ENCODE measurements at places on chromosomes 11 and 22.

DNA sequence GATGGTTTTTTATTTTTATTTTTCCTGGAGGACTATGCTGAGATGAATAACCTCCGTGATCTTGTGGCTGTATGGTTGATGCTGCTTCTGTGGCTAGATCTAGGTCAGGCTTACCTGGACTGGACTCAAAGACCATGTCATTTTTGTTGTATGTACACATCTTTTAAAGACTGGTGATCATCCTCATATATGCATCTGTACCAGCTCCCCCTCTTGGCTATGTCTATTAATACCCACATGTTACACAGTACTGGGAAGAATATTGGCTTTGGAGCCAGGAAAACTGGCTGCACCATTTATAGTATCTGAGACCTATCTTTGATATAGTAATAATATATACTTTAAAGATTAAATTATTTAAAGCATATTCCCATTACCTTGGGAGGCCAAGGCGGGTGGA lies 18.4 kb upstream of the PITPNB start:
- no peak for DNase-seq

- DNase-seq: no peak
These were observed 58.3 kb downstream of the C11orf87 start for GRCh38 chr11:109480251-109480650.

DNA sequence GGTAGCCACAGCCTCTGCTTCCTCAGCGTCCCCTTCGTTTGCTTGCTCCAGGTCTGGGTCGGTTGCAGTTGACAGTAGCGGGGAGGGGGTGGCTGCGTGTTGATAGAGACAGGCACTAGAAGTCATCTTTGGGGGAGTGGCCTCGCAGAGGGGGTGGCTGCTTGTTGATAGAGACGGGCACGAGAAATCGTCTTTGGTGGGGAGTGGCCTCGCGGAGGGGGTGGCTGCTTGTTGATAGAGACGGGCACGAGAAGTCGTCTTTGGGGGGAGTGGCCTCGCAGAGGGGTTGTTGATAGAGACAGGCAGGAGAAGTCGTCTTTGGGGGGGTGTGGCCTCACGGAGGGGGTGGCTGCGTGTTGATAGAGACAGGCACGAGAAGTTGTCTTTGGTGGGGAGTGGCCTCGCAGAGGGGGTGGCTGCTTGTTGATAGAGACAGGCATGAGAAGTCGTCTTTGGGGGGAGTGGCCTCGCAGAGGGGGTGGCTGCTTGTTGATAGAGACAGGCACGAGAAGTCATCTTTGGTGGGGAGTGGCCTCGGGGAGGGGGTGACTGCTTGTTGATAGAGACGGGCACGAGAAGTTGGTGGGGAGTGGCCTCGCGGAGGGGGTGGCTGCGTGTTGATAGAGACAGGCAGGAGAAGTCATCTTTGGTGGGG lies 328.3 kb downstream of the TBC1D22A start:
- no peak for DNase-seq

GRCh38 chr11:114307524-114308203 lies 11.5 kb downstream of the NNMT start:
- DNase-seq: peak; percentile 64

DNA sequence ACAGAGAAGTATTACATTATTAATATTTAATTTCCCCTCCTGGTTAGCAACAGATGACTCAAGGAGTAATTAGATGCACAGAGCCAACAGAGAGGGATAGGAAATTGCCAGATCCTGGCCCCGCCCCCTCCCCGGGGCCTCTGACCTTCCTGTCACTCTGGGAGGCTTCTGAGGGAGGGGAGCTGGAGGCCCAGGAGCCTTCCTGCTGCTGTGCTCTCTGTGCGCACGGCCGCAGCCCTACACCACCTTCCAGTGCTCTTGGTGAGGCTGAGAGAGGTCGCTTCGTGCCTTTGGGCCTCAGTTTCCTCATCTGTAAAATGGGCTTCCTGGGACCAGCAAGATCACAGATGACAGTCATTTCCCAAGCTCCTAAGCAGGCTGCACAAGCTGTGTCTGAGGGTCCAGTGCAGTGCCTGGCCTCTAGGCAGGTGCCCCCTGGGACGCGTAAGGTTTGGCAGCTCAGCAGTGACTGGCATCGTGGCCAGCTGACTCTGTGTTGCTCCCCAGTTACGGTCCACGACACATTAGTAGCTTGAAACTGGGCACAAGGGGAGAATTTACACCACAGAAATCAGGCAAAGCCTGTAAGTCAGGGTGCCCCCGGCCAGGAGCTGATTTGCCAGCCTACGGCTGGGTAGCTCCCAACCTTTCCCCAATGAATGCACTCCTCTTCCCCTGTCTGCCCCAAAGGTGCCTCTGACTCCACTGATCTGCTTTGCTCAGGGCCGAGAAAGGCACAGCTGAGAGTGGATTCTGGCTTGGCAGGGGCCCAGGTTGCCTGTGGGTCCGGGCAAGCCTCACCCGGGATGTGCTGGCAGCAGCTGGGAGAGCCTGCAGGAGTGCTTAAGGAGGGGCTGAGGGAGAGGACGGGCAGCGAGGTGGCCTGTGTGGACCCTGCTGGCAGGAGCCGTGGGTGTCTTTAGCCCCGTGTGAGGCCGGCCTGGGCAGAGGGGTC lies 2.3 kb downstream of the ADORA2A start:
- no peak for DNase-seq

GRCh38 chr11:101187748-101188147 lies 58.1 kb upstream of the PGR start:
- DNase-seq: no peak

DNA sequence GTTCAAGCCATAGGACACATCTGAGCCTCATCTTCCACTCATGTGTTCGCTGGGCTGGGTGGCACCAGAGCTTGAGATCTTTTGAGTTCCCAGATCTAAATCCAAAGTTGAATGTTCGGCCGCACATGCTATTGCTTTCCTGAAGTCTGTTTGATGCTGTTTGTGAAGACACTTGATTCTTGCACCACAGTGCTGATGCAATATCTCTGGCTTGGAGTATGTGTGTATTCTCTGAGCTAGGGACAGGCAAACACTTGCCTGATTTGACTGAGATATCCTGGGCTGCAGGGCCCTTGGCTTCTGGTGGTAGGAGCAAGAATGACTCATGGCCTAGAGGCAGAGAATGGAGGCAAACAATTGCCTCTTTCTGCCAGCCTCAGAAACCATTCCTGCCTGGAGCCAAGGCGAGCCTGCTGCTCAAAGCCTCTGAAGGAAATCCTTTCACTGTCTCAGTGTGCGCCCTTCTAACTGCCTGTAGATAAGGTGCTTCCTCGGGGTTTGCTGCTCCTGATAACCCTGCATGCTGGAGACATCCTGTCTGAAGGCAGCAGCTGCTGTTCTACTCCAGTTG lies 73.0 kb downstream of the CYB5R2 start:
- peak; percentile 64 for DNase-seq

DNA sequence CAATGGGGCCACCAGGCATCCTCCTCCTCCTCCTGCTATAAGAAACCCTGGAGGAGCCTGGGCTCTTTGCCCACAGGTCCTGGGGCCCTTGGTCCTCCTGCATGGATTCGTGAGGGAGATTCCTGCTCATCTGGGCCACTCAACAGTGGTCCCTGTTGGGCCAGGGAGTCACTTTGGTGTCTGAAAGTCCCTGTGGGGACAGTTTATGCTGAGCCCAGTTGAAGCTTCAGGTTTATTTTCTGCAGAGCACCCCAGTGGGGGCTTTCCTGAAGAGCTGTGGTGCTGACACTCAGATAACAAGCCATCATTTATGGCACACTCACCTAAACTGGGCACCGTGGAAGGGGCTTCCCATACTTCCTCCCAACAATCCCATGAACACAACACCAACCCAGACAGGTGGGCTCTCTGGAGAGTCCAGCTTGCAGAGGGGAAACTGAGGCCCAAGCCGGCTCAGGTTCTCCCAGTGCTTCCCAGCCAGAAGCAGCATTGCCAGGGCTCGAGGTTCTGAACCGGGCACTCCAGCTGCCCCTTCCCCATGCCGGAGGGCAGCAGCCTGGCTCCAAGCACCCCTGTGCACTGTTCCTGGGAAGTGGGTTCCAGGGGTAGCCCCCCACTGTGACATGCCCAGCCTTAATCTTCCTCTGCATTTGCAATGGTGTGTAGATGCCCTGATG lies 91.3 kb downstream of the MYEOV start:
- no peak for DNase-seq

DNA sequence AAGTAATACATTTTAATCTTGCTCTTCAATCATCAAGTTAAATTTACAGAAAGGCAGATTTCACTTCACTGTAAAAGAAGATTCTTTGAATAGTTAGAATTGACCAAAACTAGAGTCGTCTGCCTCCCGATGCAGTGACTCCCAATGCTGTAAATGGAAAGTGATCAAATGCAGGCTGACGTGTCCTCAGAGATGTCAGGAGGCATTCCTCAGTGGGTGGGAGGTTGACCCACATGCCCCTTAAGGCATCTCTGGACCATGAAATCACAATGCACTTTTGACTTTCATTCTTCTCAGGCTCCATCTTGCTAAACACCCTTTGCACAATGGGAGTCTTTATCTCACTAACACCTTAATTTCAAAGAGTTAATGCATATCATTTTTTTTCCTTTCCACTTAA lies 19.0 kb upstream of the CECR2 start:
- DNase-seq: no peak

GRCh38 chr11:111944651-111945051 lies 7.5 kb downstream of the DIXDC1 start:
- no peak for DNase-seq

DNA sequence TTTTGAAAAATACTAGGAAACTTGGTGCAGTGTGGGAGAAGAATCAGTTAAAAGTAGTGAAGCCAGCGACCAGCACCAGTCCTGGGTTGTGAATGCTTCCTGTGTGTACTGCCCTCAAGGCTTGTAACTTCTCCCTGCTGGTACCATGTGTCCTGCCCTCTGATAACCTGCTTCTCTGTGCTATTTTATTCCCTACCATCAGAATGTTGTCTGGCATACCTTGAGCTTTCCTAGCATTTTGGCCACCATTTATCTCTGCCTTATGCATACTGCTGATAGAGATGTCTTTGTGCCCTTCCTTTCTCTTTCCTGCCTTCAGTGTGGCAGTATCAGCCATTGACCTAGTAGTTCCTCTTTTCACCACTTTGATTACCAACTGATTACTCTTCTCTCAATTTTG lies 2.0 kb downstream of the GTF2H1 start:
- no peak for DNase-seq

- peak; percentile 53 for DNase-seq
These were observed 16.7 kb downstream of the BCL2L13 start for GRCh38 chr22:17655289-17655688.

GRCh38 chr22:45515676-45516075 lies 13.0 kb downstream of the FBLN1 start:
- DNase-seq: no peak

DNA sequence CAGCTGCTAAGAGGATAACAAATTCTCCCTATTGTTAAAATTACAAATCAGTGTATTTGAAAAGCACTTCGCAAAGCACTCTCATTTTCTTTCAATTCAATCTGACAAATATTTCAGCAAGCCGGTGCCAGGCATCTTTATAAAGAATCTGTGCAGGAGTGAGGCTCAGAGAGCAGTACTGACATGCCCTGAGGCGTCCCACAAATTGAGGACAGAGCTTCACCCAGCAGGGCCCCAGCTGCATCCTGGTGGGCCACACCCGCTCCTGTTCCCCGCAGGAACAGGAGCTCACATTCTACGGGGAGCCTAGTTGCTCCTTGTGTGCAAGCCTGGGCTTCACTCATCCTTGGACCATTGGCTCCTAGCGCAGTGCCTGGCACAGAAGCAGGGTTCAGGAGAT lies 60.9 kb upstream of the EIF3D start:
- DNase-seq: no peak

DNA sequence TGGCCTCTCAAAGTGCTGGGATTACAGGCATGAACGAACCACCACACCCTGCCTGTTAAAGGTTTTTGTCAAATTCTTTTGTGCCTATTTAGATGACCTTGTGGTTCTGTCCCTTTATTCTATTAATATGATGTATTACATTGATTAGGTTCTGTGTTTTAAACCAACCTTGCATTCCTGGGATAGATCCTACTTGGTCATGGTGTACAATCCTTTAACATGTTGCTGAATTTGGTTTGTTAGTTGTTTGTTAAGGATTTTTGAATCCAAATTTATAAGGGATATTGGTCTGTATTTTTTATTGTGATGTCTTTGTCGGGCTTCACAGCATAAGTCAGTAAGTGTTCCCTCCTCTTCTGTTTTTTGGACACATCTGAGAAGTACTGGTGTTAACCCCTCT lies 29.0 kb upstream of the CLDN5 start:
- DNase-seq: no peak

- DNase-seq: no peak
These were observed 2.1 kb downstream of the ARHGEF12 start for GRCh38 chr11:120338107-120338933.

- peak; percentile 42 for DNase-seq
These were observed 56.1 kb downstream of the AMBRA1 start for GRCh38 chr11:46537537-46538295.

GRCh38 chr22:19884161-19884953 lies 29.7 kb upstream of the GNB1L start:
- peak; percentile 52 for DNase-seq

GRCh38 chr11:107293677-107294344 lies 163.8 kb downstream of the CWF19L2 start:
- no peak for DNase-seq

DNA sequence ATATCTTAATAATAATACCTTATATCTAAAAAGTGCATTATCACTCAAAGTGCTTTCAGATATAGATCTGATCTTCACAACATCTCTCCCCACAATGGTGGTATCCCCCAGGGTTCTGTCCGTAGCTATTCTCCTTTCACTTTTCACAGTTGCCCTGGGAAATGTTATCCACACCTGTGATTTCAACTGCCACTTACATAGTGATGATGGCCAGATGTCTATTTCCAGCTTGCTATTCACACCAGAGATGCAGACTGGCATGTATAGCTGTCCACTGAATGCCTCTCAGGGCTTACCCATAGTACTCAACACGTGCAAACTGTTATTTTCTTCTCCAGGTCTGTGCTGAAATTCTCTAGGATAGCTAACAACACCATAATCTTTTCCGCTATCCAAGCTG lies 724.7 kb downstream of the DLG2 start:
- no peak for DNase-seq

GRCh38 chr11:112227471-112227870 lies 1.2 kb downstream of the PTS start:
- no peak for DNase-seq

DNA sequence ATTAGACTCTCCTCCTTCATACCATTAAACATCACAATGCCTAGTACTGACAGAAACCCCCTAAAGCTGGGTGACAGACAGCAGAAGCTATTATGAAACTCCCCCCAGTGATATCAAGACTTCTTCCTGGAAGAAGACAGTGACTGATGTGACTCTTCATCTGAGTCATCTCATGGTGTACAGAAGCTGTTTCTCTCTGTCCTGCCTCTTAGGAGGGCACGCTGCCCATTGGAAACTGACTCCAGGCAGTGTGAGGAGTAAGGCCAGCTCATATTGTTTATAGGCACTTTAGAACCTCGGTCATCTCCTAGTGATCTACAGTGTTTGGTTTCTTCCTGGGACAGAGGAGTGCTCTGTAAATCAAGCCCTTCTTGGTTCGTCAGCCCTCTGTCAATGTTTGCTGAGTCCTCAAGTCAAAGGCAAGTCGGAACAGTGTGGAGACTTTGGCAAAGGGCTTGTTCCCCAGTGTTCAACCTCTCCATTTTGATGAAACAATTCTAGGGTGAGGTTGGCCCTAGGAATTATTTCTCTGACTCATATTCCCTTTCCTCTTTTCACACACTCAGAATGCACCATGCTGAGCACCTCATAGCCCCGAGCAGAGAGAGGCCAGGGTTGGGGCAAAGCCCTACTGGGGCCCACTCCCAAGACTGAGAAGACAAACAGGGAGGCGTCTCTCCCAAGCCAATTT lies 172.5 kb upstream of the TMEM45B start:
- DNase-seq: no peak
